ENCODE measurements at places on chromosomes 7 and 10. TPM values are rescaled to one million over a fixed set of nuclear protein-coding genes. Genes with fewer than 3 reads are reported as not detected.

- no peak for DNase-seq
Measured at GRCh38 chr7:32515890-32516550, 20.7 kb downstream of the AVL9 start.

DNA sequence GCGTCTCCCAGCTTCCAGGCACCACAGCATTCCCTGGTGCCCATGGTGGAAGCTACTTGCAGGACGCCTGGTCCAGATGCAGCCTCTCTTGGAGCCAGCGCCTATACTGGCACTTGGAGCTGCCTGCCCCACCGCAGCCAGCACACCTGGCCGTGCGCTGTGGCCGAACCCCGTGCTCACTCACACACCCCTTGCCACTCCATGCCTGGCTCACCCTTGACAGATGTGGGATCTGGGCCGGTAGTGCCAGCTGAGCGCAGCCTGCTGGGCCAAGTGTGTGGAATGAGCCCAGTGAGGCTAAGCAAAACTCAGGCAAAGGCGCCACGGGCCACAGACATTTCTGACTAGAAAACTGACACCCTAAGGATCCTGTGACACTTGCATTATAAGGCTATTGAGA lies 884.8 kb downstream of the LRMDA start:
- no peak for DNase-seq

The PDZD7 gene
- 0.48 TPM for total RNA-seq

The SCIN gene
- total RNA-seq = 0.29 TPM

The GJD4 gene
- total RNA-seq = not detected

The CALML5 gene
- total RNA-seq = not detected

GRCh38 chr7:122303531-122304318 lies 825 bp downstream of the FEZF1 start:
- peak; percentile 55 for DNase-seq

The LIPJ gene
- 0.14 TPM for total RNA-seq

GRCh38 chr7:99768471-99768870 lies 15.5 kb downstream of the CYP3A4 start:
- no peak for DNase-seq

DNA sequence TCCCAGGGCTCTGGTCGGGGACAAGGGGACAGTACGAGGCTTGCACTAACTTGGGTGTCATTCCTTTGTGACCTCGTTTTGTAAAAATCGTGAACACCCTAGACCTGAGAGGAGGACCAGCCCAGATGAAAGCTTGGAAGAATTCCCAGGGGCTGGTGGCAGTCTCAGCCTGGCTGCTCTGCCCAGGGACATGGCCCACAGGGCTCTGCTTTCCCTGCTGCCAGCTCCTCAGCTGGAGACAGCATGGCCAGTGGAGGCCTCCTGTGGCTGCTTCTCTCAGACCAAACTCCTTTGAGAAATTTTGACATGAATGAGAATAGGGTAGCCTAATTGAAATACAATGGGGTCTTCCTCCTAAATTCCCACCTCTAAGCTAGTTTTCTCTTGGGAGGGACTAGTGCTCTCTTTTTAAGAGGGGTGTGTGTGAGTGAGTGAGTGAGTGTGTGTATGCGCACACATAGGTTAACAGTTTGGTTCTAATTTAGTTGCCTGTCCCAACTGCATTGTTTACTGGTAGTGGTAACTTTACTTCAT lies 140.3 kb upstream of the EFCAB10 start:
- no peak for DNase-seq

The TLX1 gene
- not detected for total RNA-seq

Data from posterior vena cava (tissue), 2 donors.